ENCODE measurements at places on chromosomes 13 and 19. TPM values are rescaled to one million over a fixed set of nuclear protein-coding genes. Genes with fewer than 3 reads are reported as not detected.
A peak's percentile ranks its signal among the peaks of the same experiment; 100 is the strongest.

The C5AR2 gene
- 0.48 TPM for polyA plus RNA-seq

The STAP2 gene
- polyA plus RNA-seq, result 36.6 TPM

The PRODH2 gene
- polyA plus RNA-seq, result not detected

The CADM4 gene
- polyA plus RNA-seq, result 21.0 TPM

DNA sequence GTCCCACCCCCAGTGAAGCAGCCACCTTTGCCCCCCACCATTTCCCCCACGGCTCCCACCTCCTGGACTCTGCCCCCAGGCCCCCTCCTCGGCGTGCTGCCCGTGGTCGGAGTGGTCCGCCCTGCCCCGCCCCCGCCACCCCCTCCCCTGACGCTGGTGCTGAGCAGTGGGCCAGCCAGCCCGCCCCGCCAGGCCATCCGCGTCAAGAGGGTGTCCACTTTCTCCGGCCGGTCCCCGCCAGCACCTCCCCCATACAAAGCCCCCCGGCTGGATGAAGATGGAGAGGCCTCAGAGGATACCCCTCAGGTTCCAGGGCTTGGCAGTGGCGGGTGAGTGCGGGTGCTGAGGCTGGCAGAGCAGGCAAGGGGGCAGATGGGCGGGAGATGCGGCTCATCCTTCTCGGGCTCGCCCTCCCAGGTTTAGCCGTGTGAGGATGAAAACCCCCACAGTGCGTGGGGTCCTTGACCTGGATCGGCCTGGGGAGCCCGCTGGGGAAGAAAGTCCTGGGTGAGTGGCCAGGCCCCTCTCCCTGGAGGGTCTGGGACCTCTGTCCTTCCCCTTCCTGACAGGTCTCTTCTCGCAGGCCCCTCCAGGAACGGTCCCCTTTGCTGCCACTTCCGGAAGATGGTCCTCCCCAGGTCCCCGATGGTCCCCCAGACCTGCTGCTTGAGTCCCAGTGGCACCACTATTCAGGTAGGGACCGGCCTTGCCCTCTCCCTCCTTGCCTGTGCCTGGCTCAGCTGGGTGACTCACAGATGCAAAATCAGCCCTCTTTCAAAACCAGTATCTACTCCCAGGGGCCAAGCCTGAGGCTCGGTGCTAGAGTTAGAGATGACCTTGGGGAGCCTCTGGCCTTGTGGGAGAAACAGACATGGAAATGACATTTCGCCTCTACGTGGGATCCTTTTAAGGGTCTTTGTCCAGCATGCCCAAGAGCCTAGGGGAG lies 8.8 kb downstream of the IGFLR1 start:
- no peak overlapping the region for H3K27ac ChIP-seq
- no peak for DNase-seq

GRCh38 chr13:51317262-51317661 lies 22.2 kb upstream of the SERPINE3 start:
- no peak for DNase-seq
- no peaks in the 10 kb centered on the region for H3K36me3 ChIP-seq
- no peak overlapping the region for H3K4me3 ChIP-seq

GRCh38 chr13:77310579-77311279 lies 16.2 kb downstream of the MYCBP2 start:
- H3K4me1 ChIP-seq, result peaks cover 70% of the 10 kb centered on the region
- no peak overlapping the region for H3K27ac ChIP-seq
- no peak for DNase-seq
- H3K4me3 ChIP-seq, result no peak overlapping the region

GRCh38 chr19:58083021-58083420 lies 15.0 kb downstream of the ZSCAN18 start:
- no peaks in the 10 kb centered on the region for H3K27me3 ChIP-seq
- no peaks in the 10 kb centered on the region for H3K36me3 ChIP-seq
- H3K4me3 ChIP-seq, result no peak overlapping the region
- no peaks in the 10 kb centered on the region for H3K4me1 ChIP-seq

DNA sequence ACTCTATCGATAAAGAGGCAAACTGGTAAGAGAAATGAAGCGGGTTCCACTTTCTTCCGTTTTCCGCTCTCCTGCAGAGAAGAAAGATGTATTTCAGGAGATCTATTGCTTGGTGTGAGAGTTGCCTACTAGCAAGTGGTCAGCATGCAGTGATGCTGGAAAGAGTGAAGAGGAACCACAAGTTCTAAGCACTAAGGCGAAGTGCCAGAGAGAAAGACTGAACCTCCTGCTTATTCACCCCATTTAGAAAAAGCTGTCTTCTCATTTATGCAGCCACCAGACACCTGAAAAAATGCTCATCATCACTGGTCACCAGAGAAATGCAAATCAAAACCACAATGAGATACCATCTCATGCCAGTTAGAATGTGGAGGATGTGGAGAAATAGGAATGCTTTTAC lies 78.7 kb upstream of the GPC6 start:
- H3K36me3 ChIP-seq, result no peaks in the 10 kb centered on the region
- H3K4me3 ChIP-seq, result no peak overlapping the region
- no peaks in the 10 kb centered on the region for H3K4me1 ChIP-seq
- no peak for DNase-seq

- no peaks in the 10 kb centered on the region for H3K4me1 ChIP-seq
- DNase-seq, result no peak
- no peak overlapping the region for H3K4me3 ChIP-seq
- H3K27me3 ChIP-seq, result peaks cover 42% of the 10 kb centered on the region
Measured at GRCh38 chr13:23161481-23161825, 19.3 kb upstream of the SGCG start.

- H3K27me3 ChIP-seq, result no peaks in the 10 kb centered on the region
- no peaks in the 10 kb centered on the region for H3K4me1 ChIP-seq
- no peak for DNase-seq
- no peak overlapping the region for H3K27ac ChIP-seq
- no peak overlapping the region for H3K4me3 ChIP-seq
Measured at GRCh38 chr13:92379371-92379770, 847.2 kb upstream of the GPC6 start.

DNA sequence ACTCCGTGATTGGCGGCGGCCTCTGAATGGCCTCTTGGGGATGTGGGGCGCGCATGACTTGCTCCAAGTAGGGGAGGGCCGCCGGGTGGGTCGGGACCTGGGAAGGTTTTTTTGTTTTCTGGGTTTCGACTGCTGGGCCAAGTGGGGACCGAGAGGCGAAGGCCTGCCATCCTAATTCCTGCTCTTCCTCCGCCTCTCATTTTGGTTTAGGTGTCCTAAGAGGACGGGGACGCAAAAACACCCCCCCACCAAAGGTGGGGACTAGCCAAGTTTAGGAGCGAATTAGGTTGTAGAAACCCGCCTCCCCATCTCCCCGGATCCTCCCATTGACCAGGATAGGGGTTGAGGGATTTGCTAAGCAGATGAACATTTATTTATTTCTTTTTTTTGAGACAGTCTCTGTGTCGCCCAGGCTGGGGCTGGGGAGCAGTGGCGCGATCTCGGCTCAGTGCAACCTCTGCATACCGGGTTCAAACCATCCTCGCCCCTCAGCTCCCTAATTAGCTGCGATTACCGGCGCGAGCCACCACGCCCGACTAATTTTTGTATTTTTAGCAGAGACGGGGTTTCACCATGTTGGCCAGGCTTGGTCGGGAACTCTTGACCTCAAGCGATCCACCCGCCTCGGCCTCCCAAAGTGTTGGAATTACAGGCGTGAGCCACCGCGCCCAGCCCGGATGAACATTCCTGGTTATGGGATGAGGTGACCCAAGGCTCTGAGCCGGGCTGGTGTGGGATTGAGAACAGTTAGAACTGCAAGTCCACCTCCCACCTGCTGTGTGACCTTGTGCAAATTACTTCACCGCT lies 838 bp downstream of the PPP2R1A start:
- peak overlapping the region; percentile 92 for H3K4me3 ChIP-seq
- H3K27ac ChIP-seq, result peak overlapping the region; percentile 98
- no peaks in the 10 kb centered on the region for H3K27me3 ChIP-seq
- H3K4me1 ChIP-seq, result peaks cover 44% of the 10 kb centered on the region

GRCh38 chr13:32041429-32041828 lies 9.9 kb downstream of the FRY start:
- DNase-seq, result no peak
- no peaks in the 10 kb centered on the region for H3K27me3 ChIP-seq
- no peak overlapping the region for H3K27ac ChIP-seq
- H3K36me3 ChIP-seq, result no peaks in the 10 kb centered on the region
- no peak overlapping the region for H3K4me3 ChIP-seq

GRCh38 chr19:7909471-7910067 lies 5.1 kb upstream of the TGFBR3L start:
- H3K27me3 ChIP-seq, result peaks cover 10% of the 10 kb centered on the region
- no peak overlapping the region for H3K4me3 ChIP-seq
- DNase-seq, result no peak
- no peak overlapping the region for H3K27ac ChIP-seq
- H3K36me3 ChIP-seq, result no peaks in the 10 kb centered on the region
- H3K4me1 ChIP-seq, result peaks cover 33% of the 10 kb centered on the region

DNA sequence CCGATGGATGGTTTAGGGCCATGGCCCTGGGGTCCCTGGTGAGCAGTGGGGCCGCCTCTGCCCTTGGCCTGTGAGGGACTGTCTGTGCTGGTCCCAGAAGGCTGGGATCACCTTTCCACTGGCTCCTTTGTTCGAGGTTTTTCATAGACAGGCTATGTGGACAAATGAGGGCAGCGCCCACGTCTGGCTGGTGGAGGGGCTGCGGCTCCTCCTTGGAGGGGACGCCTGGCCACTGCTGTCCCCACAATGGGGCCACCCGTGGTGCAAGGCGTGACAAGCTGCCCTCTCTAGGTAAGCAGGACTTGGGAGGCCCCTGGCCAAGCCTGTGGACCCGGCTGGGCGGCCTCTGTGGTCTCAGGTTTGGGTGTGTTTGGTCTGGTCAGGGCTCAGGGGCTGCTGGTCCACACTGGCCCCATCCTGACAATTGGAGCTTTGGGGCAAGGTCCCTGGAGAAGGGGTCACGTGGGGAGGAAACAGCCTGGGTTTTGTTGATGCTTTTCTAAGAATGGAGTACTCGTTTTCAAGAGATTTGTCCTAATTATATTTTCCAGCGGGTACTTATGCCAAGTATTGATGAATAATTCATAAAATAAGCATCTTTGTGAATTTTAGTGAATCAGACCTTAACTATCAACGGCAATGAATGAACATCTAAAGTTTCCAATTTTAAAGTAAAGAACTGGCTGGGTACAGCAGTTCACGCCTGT lies 33.3 kb downstream of the MCF2L start:
- H3K36me3 ChIP-seq, result no peaks in the 10 kb centered on the region
- peak overlapping the region; percentile 19 for H3K4me3 ChIP-seq
- H3K27ac ChIP-seq, result no peak overlapping the region
- peaks cover 23% of the 10 kb centered on the region for H3K27me3 ChIP-seq
- peaks cover 9% of the 10 kb centered on the region for H3K4me1 ChIP-seq

GRCh38 chr19:23520441-23520840 lies 125.2 kb upstream of the ZNF91 start:
- H3K36me3 ChIP-seq, result no peaks in the 10 kb centered on the region
- no peaks in the 10 kb centered on the region for H3K27me3 ChIP-seq
- no peak for DNase-seq
- no peak overlapping the region for H3K27ac ChIP-seq
- H3K4me3 ChIP-seq, result no peak overlapping the region

DNA sequence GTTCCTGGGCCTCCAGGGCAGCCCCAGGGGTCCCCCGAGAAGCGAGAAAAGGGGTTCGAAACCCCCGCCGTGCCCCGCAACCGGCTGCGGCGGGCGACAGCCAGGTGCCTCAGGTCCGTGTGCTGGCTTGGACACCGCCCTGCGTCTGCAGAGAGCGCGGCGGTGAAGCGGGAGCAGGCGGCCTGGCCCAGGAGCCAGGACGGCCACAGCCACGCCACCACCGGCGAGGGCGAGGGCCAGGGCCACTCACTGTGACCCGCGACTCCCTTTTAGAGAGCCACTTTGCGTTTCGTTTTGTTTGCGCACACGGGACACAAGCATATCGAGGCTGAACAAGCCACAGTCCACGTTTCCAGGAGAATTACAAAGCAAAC lies 110.4 kb downstream of the CRYL1 start:
- no peaks in the 10 kb centered on the region for H3K36me3 ChIP-seq
- H3K4me1 ChIP-seq, result peaks cover 2% of the 10 kb centered on the region
- H3K4me3 ChIP-seq, result no peak overlapping the region
